Activated gamma-delta T cell (primary cell): ENCODE measurements at places on chromosomes 13 and 19.

- DNase-seq, result no peak
Measured at GRCh38 chr19:42528354-42529247, at the start of gene CEACAM1. Gene CEACAM1 (minus strand): TSS chr19:42528481. CDS start chr19:42528374, 107 bp downstream.

DNA sequence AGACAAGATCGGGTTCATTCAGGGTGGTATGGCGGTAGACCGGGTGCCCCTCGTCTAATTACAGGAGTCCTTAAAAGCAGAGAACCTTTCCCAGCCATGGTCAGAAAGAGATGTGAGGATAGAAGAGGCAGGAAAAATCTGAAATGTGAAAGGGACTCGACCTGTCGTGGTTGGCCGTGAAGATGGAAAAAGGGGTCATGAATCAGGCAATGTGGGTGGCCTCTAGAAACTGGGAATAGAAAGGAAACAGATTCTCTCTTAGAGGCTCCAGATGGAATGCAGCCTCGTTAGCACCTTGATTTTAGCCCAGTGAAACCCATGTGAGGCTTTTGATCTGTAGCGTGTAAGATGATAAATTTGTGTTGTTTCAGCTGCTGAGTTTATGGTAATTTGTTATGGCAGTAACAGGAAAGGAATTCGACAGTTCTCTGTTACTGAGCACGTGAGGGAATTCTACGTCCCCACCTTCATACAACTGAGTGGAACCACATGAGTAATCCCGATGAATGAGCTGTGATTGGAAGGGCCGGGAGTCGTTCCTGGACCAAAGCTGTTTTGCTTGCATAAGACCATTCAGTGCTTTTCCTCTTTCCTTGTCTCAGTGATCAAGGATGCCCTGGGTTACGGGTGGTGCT, 11.0 kb upstream of the CA11 start:
- DNase-seq, result no peak

DNA sequence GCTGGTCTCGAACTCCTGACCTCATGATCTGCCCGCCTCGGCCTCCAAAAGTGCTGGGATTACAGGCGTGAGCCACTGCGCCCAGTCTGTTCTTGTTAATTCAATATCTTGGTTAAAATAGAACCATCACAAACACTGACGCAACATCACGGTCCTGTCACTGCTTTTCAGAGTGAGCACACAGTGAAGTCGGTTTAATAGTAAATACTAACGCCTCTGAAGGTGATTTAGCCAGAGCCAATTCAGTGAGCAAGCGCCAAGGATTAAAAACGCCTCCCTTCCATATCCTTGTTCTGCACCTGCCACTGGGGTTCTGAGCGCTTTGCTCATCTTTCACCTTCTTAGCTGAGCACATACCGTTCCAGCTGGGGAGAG, 30.3 kb downstream of the LAMP1 start:
- DNase-seq, result no peak

- DNase-seq, result no peak
Measured at GRCh38 chr13:77388944-77389624, 62.2 kb upstream of the MYCBP2 start.

DNA sequence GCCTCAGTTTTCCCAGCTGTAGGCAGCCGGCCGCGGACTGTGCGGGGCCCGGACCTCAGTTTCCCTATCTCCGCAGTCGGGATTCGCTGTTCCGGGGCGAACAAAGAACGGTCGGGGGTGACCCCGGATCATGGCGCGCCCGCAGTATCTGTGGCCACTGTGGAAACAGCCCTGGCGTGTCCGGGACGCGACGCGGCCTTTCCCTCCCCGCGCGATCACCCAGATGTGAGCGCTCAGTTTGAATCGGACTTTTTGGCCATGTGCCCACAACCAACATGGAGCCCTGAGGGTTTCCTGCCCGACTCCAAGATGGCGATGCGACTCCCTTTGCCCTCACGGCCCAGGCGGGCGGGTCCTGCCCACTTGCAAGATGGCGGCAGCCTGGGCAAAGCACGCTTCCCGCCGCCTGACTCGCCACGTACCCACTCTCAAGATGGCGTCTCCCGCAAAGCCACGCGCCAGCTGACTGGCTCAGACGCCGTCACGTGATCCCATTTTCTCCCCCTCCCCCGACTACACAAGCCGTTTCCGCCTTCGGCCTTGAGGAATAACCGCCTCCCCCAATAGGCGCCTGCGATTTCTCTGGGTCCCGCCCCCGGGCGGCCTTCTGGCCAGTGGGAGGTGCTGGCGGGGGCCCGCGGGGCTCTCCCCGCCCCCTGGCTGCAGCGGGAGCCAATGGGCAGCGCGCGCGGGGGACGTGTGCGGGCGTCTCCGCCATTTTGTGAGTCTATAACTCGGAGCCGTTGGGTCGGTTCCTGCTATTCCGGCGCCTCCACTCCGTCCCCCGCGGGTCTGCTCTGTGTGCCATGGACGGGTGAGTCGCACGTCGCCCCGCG, at the start of gene PTBP1:
Gene PTBP1 (plus strand): TSS at position 761 of the 836 bp plus-strand sequence. CDS start 46 bp downstream, at position 807.
- DNase-seq, result peak; percentile 100

DNA sequence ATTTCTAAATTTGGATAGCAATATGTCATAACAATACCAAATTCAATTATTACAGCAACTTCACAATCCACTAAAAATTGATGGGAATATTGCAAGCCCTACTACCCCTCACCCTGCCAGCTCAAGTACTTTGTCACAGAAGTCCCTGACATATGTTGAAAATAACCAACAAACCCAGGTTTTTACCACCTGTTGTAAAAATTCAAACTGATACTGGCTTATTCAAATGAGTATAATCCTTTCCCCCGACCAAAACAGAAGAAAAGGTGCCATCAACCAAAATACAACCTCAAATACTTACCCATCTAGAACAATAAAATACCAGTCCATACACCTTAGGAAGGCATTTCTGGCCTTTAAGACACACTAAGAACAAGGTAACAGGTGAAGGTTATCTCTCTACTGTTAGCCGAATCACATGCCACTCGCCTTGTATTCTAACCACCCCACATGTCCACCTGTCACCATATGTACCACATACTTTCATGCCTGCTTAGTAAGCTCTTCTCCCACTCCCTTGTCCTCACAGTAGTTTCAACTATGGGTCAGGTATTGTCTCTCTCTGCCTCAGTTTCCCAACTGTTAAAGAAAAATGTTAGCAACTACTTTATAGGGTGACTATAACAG, 53.1 kb downstream of the USP12 start:
- no peak for DNase-seq

GRCh38 chr19:18939163-18939562, 1.9 kb downstream of the HOMER3 start:
- DNase-seq, result no peak

DNA sequence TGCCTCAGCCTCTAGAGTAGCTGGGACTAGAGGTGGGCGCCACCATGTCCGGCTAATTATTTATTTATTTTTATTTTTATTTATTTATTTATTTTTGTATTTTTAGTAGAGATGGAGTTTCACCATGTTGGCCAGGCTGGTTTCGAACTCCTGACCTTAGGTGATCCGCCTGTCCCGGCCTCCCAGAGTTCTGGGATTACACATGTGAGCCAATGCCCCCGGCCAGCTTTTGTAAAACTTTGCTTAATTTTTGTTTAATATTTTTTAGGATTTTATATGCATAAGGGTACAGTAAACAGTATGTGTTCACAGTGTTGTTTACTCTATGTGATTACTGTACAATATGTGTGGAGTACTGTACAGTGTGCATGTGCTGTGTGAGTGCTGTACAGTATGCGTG, 98.7 kb downstream of the ZMYM2 start:
- DNase-seq, result no peak

GRCh38 chr19:46376241-46377153, 29.6 kb downstream of the PPP5C start:
- no peak for DNase-seq

- DNase-seq, result no peak
Measured at GRCh38 chr13:75505327-75505726, 23.4 kb upstream of the TBC1D4 start.

- DNase-seq, result no peak
Measured at GRCh38 chr13:68667863-68668262, 1437.7 kb upstream of the PCDH9 start.

- DNase-seq, result no peak
Measured at GRCh38 chr19:28294395-28294794, 918.6 kb downstream of the UQCRFS1 start.

- no peak for DNase-seq
Measured at GRCh38 chr13:114101358-114102130, 30.9 kb downstream of the RASA3 start.

DNA sequence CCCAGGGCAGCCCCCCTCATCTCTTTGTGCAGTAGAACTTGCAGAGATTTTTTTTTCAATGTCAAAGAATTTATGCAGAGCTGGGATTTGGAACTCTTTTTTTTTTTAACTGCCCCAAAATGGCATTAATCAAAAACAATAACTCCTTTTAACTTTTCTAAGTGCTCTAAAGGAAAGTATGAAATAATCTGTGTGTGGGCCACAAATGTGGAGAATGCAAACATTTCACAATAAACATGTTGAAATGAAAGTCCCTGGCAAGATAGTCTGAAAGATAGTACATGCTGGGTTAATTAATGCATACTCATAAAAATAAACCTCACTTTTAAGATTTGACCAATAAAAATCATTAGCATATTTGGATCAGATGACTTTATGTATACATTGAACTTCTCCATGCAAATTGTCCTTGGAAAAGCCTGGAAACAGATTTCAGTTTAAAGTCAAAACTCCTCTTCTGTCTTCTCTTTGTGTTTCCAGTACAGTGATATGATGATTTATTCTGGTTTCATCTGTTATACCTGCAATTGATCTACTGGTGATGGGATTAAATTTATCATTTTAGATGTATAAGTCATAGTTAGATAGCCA, 30.5 kb upstream of the ZNF536 start:
- DNase-seq, result no peak

GRCh38 chr13:112473818-112474217, 97.7 kb downstream of the SPACA7 start:
- DNase-seq, result no peak

DNA sequence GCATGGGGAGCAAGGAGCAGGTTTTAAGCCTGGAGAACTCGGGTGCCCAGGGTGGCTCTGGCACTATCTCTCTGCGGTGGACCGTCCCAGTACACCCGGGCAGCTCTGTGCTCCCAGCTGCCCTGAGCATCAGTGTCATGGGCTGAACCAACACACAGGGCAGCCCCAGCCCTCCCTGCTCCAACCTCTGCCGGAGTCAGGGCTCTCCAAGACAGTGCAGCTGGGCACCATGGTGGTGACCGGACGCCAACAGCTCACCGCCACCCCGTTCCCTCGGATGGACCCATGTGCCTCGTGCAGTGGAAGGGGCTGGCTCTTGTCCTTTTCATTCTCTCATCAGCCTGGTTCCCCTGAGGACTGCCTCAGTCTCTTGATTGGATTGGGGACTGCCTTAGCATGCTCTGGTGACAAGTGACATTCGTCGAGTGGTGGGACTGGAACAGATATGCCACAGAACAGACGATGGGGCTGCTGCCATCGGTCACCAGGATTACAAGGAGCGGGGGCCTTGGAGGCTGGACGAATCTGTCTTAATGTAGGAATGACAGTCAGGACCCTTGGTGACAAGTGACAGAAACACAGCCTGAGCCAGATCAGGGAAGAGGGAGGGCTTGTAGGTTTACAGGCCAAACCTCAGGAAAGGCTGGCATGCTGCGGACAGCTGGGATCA, 25.7 kb upstream of the VSTM2B start:
- DNase-seq, result no peak

- DNase-seq, result no peak
Measured at GRCh38 chr13:24127116-24127631, 33.3 kb upstream of the SPATA13 start.

DNA sequence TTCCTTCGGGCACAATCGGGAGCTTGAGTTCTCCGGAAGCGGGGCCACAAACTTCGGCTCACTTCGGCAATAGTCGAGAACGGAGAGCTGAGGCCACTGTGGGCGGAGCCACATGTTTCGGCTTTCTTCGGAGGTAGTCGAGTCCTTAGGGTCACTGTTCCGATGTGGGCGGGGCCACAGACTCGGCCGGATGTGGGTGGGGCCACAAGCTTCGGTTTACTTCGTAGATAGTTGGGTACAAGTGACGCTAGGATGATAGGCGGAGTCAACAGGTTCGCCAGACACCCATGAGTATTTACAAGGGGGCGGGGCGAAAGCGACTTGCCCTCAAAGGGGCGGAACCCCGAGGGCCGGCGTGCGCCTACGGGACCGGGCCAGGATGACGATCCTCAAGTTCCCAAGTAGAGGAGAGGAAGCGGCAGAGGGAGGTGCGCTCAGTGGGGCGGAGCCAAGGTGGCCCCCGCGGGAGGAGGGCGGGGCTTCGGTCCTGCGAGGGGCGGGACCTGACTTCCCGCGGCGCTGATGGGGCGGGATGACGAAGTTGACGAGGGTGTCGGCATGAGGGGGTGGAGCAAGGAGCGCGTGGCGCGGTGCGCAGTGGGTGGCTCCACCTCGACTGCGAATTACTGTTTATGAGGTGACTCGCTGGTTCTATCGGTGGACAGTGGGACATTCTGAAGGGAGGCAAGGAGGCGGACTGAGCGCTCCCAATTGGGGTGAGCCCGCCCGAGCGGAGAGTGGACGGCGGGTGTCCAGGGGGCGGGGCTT, 539 bp upstream of the MBOAT7 start:
- DNase-seq, result peak; percentile 99

DNA sequence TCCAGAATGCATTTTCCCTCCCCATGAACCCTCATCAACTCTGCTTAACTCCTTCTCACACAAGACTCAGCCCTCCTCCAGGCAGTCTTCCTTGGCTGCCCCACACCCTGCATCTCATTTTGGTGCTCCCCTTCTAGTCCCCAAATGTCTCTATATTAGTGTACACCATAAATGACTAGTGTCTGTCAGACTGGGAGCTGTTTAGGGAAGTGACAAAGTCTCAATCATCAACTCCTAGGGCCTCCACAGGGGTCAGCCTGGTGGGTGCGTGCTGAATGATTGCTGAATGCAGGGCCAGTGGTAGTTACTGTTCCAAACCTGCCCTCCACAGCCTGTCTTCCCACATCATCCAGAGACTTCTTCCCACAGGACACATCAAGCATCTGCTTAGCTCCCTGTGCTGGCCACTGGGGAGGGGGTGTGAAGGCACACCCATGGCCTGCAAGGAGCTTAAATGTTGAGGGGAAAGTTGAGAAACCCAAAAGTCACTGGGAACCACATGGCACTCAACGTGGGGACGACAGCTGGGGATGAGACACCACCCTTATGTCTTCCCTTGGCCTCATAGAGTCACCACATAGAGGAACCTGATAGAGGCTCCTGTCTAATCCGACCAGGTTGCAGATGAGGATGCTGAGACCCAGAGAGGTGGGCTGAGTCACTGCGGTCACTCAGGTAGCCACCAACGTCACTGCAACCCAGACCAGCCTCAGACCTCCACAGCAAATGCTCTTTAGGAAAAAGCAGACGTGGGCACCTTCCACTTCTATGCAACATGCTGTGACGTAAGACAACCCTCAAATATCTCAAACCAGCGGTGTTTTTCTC, 79.3 kb upstream of the TM9SF2 start:
- DNase-seq, result no peak

DNA sequence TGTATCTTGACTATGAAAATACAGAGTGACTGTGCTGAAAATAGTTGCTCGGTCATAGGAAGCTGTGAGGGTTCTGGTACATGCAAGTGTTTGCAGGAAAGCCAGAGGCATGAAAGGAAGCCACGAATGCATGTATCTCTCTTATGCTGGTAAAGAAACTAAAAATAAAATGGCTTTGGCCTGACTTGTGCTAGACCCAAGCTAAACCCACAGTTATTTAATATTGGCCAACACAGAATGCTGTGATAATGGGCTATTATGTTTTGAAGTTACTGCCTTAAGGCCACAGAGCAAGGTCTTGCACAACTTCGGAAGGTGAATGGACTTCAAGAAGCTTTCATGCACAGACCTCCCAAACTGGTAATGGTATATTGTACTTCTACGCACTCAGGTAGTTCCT, 518.2 kb upstream of the HTR2A start:
- DNase-seq, result no peak

- no peak for DNase-seq
Measured at GRCh38 chr13:98022210-98022609, 68.7 kb downstream of the IPO5 start.

GRCh38 chr19:29779921-29780320, 31.9 kb upstream of the CCNE1 start:
- DNase-seq, result no peak
